D341Med (cell line): ENCODE measurements at places on chromosomes 6 and 20.
A peak's percentile ranks its signal among the peaks of the same experiment; 100 is the strongest.

DNA sequence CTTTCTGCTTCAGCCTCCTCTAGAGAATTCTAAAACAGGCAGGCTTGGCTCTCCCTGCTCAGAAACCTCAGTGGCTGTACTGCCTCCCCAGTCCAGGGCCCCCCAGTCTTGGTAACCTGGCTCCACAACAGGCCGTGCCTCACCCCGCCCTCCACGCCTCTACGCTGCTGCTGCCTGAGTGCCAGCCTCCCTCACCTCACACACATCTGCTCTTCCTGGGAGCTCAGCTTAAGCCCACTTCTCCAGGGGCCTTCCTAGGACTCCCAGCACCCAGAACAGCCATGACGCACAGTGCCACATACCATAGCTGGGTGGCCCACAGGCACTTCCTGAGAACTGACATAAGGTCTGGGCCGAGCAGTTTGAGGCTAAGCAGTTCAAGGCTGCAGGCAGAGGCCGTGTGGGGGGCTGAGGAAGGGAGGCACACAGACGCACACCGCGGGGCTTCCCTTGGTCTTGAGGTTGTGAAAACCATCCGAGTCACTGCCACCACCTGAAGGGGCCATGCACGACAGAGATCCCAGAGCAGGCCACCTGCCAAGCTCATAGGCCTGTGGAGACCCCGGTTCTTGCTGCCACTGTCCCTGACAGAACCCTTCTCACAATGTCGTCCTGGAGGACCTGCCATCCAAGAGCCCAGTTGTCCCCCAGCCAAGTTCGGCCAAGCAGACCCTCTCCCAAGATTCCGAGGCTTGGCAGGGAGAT lies 42.6 kb downstream of the DSTN start:
- DNase-seq: peak; percentile 35

DNA sequence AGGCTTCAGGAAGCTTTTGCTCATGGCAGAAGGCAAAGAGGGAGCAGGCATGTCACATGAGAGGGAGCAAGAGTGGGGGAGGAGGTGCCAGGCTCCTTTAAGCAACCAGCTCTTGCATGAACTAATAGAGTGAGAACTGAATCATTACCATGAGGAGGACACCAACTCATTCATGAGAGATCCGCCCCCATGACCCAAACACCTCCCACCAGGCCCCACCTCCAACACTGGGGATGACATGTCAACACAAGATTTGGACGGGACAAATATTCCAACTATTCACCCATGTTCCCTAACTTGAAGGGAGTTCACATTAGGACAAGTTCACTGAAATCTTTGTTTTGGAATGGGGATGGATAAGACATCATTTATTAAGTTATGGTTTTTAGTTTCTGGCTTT lies 155.2 kb upstream of the ESR1 start:
- no peak for DNase-seq

- no peak for DNase-seq
Measured at GRCh38 chr20:64182146-64182865, 18.1 kb downstream of the MYT1 start.

- DNase-seq: no peak
Measured at GRCh38 chr20:58670659-58671058, 19.6 kb downstream of the STX16 start.

DNA sequence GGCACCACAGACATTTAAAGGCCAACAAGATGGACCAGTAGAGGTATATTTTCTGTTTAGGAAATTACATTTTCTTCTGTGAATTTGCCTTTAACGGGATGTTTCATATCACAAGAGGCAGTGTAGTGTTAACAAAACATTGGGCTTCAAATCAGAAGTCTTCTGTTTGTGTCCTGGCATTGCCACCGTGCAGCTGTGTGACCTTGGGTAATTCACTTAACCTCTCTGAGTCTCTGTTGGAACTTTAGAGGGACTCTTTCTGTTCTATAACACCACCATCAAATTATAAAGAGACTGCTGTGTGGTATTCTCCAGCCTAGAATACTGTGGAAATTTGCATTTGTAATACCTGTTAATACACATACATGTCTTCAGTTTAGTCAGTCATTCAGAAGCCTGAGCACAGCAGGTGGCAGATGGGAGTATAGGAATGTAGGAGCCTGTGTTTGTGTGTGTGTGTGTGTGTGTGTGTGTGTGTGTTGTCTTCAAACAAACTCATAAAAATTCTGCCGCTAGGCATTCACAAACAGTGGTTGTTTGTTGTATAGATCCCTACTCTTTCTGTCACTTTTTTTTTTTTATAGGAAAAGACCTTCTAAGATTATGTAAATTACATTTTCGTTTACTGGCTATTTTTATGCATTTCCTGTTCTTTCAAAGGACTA lies 22.6 kb downstream of the UST start:
- DNase-seq: no peak

GRCh38 chr20:50274570-50275430 lies 84.2 kb downstream of the CEBPB start:
- no peak for DNase-seq
